ENCODE measurements at places on chromosomes 6 and 20.
A peak's percentile ranks its signal among the peaks of the same experiment; 100 is the strongest.

GRCh38 chr6:5665173-5665572 lies 341.6 kb downstream of the NRN1 start:
- DNase-seq, result no peak

DNA sequence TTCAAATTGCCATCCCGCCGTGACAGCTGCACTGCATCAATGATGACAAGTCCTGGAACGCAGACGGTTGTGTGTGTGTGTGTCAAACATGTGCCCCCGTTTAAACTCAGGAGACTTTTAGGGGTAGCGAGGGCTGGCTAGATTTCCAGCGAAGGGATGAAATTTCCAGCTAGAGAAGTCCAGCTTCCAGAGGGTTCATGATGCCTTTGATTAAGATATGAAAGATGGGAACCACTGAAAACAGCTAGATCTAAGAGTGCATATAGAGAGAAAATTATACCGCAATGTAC lies 644 bp downstream of the KIZ start:
- DNase-seq, result no peak

DNA sequence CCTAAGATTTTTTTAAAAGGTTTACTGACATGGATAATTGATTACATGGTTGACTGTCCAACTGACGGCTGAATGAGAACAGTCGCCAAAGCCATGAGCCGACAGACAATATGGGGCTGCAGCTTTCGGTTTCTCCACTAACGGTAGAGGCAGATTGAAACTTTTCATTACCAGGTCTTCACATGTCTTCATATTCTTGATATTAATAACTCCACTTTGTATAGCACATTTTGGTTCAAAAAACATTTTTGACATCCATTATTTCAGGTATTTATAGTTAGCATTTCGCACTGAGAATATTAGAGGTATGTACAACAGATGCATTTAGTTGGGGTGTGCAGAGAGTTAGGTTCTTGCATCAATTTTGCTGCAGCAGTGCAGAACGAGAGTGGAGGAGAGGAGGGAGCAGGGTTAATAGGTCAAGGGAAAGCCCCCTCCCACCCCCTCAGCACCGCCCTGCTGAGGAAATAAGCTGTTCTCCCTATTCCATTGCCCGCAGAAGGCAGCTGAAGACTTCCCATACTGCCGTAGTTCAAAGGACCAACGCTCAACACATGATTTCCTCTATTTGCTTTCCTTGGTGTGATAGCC lies 73.6 kb upstream of the ADTRP start:
- DNase-seq, result no peak

DNA sequence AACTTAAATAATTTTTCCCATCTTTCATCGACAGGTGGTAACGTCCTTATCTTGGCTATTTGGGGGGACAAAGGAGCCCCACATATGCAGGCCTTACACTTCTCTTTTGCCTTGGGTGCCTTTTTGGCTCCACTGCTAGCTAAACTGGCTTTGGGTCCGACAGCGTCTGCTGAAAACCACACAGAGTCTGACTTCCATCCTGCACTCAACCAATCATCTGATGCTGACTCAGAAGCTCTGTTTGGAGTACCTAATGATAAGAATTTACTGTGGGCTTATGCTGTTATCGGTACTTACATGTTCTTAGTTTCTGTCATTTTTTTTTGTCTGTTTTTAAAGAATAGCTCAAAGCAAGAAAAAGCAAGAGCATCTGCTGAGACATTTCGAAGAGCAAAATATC lies 178.5 kb downstream of the SLC16A10 start:
- DNase-seq, result no peak

GRCh38 chr6:125406741-125407140 lies 105.0 kb upstream of the HDDC2 start:
- DNase-seq, result no peak

- no peak for DNase-seq
Observed at GRCh38 chr6:168725802-168726201, 284.8 kb downstream of the SMOC2 start.

GRCh38 chr6:11161031-11161956 lies 49.8 kb upstream of the ERVFRD-1 start:
- no peak for DNase-seq

DNA sequence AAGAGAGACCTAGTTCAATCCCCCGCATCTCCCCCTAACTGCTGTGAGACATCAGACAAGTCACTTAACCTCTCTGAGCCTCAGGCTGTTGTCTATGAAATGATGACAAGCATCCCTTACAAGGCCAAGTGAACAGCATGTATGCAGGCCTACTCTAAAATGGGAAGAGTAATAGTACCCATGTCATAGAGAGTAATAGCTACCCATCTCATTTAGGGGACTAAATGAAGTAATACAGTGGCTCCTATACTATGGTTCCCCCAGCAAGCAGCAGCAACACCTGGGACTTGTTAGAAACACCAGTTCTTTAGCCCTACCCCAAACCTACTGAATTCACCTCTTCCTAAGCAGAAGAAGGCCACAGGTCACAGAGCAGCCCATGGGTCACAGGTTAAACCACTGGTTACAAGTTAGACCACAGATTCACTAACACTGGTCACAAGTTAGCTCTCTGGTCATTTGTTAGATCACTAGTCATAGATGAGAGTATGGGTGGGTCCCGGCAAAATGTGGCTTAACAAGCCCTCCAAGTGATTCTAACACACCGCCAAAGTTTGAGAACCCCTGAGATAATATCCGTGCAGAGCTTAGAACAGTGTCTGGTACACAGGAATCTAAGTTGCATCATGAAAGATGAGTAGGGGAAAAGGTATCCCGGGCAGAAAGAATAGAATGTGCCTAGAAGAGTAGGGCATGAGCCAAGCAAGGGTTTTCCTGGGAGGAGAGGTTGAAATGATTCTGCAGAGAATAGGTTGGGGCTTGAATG lies 1.4 kb downstream of the DEFB124 start:
- DNase-seq, result no peak

GRCh38 chr6:157079771-157080170 lies 243.5 kb downstream of the TMEM242 start:
- DNase-seq, result no peak

DNA sequence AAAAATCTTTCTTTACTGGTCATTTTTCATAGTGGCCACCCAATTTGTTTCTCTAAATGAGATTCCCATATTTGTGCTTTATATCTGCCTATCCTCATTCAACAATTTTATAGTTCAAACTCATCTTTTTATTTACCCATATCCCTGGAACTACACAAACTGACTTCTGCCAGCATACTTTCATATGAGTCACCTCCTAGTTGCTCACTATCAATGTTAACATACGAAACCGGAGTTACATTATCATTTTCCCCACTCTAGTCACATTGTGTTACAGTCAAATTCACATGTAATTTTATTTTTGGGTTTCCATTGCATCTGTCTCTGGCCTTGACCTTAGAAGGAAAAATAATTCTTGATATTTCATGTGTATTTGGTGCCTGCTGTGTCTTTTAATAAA lies 499.4 kb downstream of the MAFB start:
- DNase-seq, result no peak

DNA sequence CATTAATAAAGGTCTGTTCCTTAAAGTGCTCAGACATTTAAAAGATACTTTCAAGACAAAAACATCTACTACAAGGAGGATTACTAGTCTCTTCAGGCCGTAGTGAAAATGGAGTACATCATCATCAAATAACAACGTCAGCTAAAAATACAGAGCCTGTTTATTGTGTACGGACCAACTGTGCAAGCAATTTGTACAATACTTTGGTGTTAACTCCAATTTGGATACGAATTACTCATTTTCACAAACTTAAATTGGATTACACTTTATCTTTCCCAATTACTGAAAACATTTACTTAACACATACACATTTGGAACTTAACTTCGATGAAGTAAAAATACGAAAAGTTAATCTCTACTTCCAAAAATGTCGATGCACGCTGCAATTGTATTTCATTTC lies 802 bp downstream of the CYP39A1 start:
- DNase-seq, result no peak

GRCh38 chr6:35583893-35584688 lies 71.4 kb upstream of the TULP1 start:
- peak; percentile 40 for DNase-seq

GRCh38 chr6:169957351-169957963 lies 206.0 kb downstream of the ERMARD start:
- DNase-seq, result no peak

DNA sequence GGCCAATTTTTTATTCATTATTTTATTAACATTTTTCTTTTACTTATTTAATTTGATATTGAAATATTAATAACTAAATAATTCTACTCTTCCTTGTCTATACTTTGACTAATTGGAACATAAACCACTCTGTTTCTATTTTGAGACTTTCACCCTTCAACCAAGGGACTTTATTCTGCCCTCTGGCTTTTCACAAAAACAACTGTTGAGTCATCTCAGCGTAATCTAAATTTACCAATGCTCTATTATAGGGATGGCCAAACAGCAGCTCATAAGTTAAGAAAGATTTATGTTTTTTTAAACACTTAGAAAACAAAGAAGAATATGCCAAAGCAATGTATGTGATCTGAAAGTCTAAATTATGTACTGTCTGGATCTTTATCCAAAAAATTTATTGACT lies 46.7 kb downstream of the DOP1A start:
- no peak for DNase-seq

GRCh38 chr6:76612954-76613353 lies 540.5 kb upstream of the IMPG1 start:
- no peak for DNase-seq

DNA sequence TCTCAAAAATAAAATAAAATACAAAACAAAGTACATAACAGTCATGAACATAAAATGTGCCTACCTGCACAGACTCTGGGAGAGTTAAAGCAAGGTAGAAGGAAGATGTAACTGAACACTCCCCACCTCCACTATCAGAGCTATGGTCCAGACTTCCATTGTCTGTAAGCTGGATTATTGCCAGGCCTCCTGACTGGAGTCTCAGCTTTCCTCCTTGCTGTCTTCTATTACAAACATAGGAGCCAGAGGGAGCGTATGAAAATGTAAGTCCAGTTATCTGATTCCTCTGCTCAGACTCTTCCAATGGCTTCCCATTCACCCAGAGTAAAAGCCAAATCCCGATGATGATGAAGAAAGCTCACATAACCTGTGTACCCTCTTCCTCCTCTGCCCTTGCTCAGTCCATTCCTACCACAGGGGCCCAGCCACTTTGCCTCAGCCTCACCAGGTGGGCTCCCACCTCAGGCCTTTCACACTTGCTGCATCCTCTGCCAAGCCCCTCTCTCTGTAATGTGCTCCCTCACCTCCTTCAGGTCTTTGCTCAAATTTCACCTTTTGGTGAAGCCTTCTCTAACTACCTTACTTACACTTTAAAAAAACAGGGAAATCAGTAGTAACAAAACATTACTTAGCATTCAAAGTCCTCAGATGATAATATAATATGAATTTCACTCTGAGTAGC lies 194.1 kb downstream of the RIMS1 start:
- no peak for DNase-seq

- DNase-seq, result no peak
Observed at GRCh38 chr6:144675231-144675861, 390.2 kb downstream of the UTRN start.

GRCh38 chr20:48411245-48411644 lies 416.6 kb downstream of the PREX1 start:
- no peak for DNase-seq

GRCh38 chr20:15380770-15381169 lies 1043.4 kb upstream of the FLRT3 start:
- no peak for DNase-seq

DNA sequence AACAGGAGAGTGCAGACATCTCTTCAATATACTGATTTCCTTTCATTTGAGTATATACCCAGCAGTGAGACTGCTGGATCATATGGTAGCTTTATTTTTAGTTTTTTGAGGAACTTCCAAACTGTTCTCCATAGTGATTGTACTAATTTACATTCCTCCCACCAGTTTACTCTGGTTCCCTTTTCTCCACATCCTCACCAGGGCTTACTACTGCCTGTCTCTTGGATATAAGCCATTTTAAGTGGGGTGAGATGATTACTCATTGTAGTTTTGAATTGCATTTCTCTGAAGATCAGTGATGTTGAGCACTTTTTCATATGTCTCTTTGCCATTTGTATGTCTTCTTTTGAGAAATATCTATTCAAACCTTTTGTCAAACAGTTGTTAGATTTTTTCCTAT lies 64.9 kb upstream of the HMGCLL1 start:
- no peak for DNase-seq

GRCh38 chr6:40387871-40388264 lies 199.3 kb downstream of the LRFN2 start:
- DNase-seq, result no peak

- DNase-seq, result no peak
Observed at GRCh38 chr6:160226118-160226591, 32.5 kb downstream of the SLC22A2 start.

DNA sequence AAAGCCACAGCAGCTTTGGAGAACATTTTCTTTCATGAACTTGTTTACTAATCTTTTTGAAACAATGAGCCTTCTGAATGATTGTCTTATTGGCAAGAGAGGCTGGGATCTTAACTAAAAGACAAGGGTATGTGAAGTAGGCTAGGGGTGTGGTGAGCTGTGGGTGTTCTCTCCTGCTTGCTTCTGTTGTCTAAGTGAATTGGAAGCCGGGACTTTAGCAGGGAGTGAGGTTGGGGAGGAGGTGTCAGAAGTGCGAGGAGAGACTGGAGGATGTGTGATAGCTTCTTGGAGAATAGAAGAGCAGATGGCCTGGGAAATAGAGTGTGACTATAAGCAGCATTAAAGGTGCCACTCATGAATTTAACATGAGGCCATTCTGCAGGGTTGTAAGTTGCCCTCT lies 562.8 kb downstream of the UTRN start:
- no peak for DNase-seq

GRCh38 chr6:52815167-52816092 lies 11.8 kb upstream of the GSTA1 start:
- DNase-seq, result no peak

DNA sequence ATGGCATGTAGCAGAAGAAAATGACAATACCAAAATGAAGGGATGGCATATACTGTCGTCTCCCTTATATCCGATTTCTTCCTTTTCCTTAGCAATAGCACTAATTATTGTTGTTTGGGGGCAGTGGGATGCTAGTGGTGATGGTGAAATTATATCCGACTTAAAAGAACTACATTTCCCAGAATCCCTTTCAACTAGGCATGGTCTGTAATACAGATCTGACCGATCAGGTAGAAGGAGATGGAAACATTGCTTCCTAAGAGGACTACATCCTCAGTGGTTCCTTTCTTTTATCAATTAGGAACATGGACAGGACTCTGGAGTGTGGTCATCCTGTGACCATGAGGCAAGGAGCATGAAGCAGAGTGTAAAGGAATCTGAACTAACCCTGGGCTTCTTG lies 532.6 kb downstream of the CBLN4 start:
- DNase-seq, result no peak
